Mesendoderm (in vitro differentiated cells): ENCODE measurements at places on chromosomes 7 and 10.

DNA sequence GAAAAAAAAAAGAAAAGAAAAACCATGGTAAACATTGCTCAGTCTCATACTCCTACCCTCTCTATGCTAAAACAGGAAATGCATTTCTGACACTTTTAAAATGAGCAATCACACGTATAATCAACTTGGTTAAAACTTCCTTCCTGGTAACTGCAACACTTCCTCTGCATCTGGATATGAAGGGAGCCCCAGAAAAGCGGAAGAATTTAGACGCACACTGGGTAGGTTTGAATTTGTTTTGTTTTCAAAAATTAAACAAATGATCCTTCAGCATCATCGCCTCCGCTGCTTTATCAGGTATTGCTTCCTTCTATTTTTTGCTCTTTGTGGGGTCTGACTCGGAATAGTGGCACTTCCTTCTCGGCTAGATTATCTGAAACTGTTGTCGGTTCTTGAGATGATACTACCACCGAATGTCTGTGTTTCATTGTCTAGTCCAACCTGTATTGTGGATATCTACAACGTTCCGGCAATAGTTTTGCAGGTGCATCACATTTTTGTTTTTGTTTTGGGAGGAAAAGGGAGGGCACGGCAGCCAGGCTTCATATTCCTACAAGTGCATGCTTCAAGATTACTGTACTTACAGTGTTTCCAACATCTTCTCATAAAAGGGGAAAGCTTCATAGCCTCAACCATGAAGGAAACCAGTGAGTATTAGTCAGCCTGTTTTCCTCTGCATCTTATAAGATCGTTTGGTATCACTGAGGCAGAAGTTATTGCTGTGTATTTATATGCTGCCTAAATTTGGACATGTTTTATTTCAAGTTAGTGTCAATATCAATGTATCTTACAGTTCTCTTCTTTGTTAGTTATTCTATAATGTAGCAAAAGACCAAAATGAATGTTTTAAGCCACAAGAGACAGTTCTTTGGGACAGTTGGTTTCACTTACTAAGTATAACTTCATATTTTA, at the start of gene PIK3CG:
Gene PIK3CG (plus strand): TSS at position 153 of the 912 bp plus-strand sequence. CDS start 2,280 bp downstream, outside the sequence.
- H3K27me3 ChIP-seq = no peaks in the 10 kb centered on the region
- H3K4me1 ChIP-seq = peaks cover 2% of the 10 kb centered on the region
- no peak within 1 kb of the TSS for H3K27ac ChIP-seq
- no peak within 1 kb of the TSS for H3K4me3 ChIP-seq
- no peak for DNase-seq

DNA sequence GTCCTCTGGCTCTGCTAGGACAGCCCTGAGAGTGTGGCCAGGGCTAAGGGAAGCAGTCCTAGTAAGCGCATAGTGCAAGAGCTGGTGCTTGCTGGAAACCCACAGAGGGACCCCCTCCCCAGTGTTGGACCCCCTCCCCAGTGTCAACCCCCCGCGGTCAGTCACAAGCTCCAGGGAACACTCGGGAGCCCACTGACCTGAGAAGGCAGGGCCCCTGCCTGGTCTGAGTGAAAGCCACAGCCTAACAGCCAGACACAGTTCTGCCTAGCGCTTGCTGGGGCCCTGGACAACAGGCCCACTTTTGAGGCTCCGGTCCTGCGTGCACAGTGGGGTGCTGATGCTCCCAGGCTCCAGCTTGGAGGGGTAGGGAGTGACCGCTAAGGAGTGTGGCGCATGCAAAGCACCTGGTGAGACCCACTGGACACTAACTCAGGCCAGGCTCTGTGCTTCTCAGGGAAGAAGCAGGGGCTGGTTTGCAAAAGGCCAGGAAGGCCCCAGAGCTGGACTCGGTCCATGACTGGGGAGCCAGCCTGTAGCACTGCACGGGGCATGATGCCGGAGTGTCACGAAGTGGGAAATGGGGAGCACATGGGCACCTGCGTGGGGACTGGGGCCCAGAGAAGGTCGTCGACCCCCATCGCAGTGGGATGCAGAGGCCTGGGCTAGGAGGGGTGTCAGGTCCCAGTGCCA, 175.8 kb upstream of the PPP2R2D start:
- no peak overlapping the region for H3K27ac ChIP-seq
- no peaks in the 10 kb centered on the region for H3K27me3 ChIP-seq
- no peak for DNase-seq
- H3K36me3 ChIP-seq = no peaks in the 10 kb centered on the region
- peaks cover 2% of the 10 kb centered on the region for H3K4me1 ChIP-seq

- no peak overlapping the region for H3K27ac ChIP-seq
- no peak overlapping the region for H3K4me3 ChIP-seq
- no peaks in the 10 kb centered on the region for H3K36me3 ChIP-seq
- peak; percentile 70 for DNase-seq
Measured at GRCh38 chr7:42843205-42843800, 68.6 kb downstream of the C7orf25 start.

GRCh38 chr10:61455656-61456055, 2.5 kb upstream of the TMEM26 start:
- H3K27ac ChIP-seq = no peak overlapping the region
- H3K27me3 ChIP-seq = no peaks in the 10 kb centered on the region
- DNase-seq = no peak
- no peaks in the 10 kb centered on the region for H3K36me3 ChIP-seq
- no peaks in the 10 kb centered on the region for H3K4me1 ChIP-seq

GRCh38 chr7:144528536-144529045, 125.1 kb upstream of the NOBOX start:
- H3K27me3 ChIP-seq = no peaks in the 10 kb centered on the region
- no peak overlapping the region for H3K4me3 ChIP-seq
- H3K27ac ChIP-seq = no peak overlapping the region
- DNase-seq = no peak
- no peaks in the 10 kb centered on the region for H3K36me3 ChIP-seq
- H3K4me1 ChIP-seq = no peaks in the 10 kb centered on the region

DNA sequence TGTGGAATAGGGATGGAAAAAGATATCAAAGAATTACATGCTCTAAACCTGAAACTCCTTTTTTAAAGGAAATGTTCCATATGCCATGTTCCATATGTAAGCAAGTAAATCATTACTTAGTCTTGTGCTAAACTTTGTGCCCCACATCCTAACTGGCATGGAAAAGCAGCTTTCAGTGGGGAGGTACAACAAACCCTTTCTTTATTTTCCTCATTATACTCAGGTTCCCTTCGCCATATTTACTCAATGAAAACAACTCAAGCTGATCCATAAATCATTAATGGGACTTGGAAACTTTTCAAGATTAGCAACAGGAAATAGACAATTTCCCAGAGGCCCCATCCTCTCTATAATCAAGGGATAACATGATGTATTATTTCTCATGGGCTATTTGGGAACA, 56.0 kb downstream of the GSAP start:
- no peak for DNase-seq
- no peak overlapping the region for H3K27ac ChIP-seq
- H3K4me1 ChIP-seq = no peaks in the 10 kb centered on the region

GRCh38 chr7:131507592-131508331, 48.7 kb downstream of the PODXL start:
- peaks cover 21% of the 10 kb centered on the region for H3K36me3 ChIP-seq
- H3K4me1 ChIP-seq = no peaks in the 10 kb centered on the region
- H3K27me3 ChIP-seq = no peaks in the 10 kb centered on the region
- H3K4me3 ChIP-seq = no peak overlapping the region
